ENCODE measurements at places on chromosomes 5 and 9.

- no peak for DNase-seq
Measured at GRCh38 chr5:119078071-119078846, 7.4 kb downstream of the DMXL1 start.

GRCh38 chr5:78768781-78769380 lies 120.3 kb upstream of the LHFPL2 start:
- DNase-seq: no peak

- no peak for DNase-seq
Measured at GRCh38 chr9:114709636-114710035, 27.6 kb upstream of the TEX48 start.

GRCh38 chr9:135256581-135257354 lies 169.3 kb downstream of the OLFM1 start:
- no peak for DNase-seq

DNA sequence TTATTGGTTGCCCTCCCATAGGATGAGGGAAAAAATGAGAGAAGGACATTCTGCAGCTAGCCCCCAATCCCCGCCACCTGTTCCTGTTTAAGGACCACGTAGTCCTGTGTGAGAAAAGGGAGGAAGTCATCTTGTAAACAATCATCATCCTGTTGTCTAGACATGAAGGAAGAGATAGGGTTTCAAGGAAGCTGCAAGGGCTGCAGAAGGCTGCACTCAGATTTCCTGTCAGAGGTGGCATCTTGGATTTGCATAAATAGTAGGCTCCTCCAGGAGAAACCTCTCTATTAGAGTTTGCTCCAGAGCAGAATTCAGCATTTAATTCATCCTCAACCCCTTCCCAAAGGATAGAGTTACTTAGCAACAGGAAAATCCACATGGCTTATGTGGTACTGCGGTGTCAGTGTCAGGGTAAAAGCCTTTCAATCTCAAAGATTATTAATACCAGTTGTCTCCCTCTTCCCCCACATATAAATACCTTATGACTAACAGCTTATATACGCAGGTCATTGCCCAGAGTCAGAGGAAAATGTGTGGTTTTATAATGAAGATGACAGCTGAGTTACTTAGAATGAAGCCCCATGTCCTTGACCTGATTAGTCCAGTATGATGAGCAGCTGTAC lies 4.6 kb upstream of the DNAJC18 start:
- DNase-seq: no peak

GRCh38 chr5:181173027-181173419 lies 25.6 kb downstream of the OR2V2 start:
- no peak for DNase-seq

- DNase-seq: no peak
Measured at GRCh38 chr5:152004095-152004494, 79.4 kb upstream of the GLRA1 start.

GRCh38 chr9:93122721-93123221 lies 11.3 kb downstream of the NINJ1 start:
- DNase-seq: no peak

GRCh38 chr5:14190194-14191164 lies 47.3 kb downstream of the TRIO start:
- DNase-seq: no peak
